Activated effector memory CD4-positive, alpha-beta T cell treated with anti-CD3 and anti-CD28 coated beads, Interleukin-2, amount 50 U/mL, for 16 hours (primary cell): ENCODE measurements at places on chromosomes 2 and 18.

DNA sequence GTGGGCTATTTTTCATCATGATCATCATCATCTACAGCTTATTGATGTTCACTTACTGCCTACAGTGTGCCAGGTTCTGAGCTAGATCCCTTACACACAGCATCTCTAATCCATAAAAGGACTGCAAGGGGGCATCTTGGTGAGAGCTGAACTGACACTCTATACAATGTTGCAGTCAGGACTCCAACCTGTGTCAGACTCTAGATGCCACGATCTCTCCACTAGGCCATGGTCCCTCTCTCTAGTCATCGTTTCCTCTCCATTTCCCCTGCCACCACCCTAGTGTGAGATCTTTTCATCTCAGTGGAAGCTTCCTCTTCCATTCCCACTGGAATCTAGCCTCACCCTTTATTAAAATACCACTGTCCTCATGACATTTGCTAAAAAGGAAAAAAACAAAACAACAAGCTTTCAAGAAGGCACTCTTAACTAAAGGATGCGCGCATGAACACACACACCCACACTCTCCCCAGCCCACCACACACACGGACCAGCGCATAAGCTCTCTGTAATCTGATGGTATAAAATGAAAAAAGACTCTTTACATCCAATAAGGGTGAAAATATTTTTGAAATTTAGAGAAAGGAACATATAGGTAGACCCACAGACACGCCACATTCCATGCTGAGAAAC, 93.4 kb upstream of the THOC1 start:
- no peak for DNase-seq

- DNase-seq: no peak
Measured at GRCh38 chr2:37111958-37112357, 27.6 kb downstream of the GPATCH11 start.

DNA sequence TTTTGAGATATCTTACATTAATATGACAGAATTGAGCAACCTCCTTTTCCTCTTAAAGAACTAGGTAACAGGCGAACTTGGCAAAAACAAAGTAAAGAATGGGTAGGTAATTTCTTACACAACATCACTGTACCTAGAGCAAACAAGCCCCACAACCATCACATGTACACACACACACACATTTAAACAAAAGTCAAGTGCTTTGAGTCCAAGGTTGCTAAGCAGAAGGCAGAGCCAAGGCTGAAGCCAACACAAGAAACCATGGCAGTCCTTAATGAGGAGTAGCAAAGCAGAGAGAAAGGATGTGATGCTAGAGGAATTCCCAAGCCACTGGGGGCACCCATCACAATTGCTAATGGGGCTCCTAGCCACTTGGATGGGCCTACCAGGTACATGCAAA, 164.1 kb downstream of the PAX3 start:
- no peak for DNase-seq

- no peak for DNase-seq
Measured at GRCh38 chr2:14424478-14425390, 207.8 kb upstream of the LRATD1 start.

- DNase-seq: no peak
Measured at GRCh38 chr2:218438596-218438995, 19.7 kb downstream of the VIL1 start.

GRCh38 chr18:77206676-77207374, 42.8 kb upstream of the GALR1 start:
- DNase-seq: no peak
